ENCODE measurements at places on chromosomes 4 and X.
A peak's percentile ranks its signal among the peaks of the same experiment; 100 is the strongest.

- no peak for DNase-seq
These were observed 515.1 kb upstream of the ZFP42 start for GRCh38 chr4:187480146-187481145.

DNA sequence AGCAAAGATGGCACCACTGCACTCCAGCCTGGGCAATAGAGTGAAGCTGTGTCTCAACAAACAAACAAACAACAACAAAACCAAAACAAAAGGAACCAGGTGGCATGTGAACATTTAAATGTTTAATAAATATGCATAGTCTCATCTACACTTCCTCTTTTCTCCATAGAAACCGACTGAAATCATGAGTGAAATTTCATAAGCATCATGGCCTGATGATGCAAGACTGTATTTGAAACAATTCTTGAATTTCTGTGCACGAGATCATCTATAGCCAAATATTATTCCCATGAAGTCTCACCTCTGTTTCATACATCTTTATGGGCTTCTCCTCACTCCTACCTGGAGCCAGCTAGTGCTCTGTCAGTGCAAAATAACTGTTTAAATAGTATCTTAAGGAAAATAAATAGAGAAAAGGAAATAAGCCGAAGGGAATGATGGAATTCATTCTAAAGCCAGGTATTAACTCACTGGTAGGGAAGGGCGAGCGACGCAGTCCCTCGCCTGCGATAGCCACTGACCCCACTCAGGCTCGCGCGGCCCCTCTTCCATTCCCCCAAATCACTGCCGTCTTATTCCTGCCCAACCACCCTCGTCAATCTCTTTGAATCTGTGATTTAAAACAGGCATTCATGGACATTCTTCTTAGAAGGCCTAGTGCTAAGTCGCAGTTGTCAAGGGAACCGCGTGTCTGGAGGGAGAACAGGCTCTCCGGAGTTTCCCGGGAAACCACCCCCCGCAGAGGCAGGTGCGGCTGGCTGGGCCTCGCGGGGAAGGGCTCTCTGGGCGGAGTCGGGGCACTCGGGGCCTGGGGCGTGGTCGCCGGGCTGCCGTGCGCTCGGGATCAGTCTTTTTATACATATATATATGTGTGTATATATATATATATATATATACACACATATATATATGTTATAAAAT, 52.4 kb upstream of the TRIM2 start:
- no peak for DNase-seq

GRCh38 chr4:120079839-120080520, 13.3 kb upstream of the MAD2L1 start:
- DNase-seq, result no peak

DNA sequence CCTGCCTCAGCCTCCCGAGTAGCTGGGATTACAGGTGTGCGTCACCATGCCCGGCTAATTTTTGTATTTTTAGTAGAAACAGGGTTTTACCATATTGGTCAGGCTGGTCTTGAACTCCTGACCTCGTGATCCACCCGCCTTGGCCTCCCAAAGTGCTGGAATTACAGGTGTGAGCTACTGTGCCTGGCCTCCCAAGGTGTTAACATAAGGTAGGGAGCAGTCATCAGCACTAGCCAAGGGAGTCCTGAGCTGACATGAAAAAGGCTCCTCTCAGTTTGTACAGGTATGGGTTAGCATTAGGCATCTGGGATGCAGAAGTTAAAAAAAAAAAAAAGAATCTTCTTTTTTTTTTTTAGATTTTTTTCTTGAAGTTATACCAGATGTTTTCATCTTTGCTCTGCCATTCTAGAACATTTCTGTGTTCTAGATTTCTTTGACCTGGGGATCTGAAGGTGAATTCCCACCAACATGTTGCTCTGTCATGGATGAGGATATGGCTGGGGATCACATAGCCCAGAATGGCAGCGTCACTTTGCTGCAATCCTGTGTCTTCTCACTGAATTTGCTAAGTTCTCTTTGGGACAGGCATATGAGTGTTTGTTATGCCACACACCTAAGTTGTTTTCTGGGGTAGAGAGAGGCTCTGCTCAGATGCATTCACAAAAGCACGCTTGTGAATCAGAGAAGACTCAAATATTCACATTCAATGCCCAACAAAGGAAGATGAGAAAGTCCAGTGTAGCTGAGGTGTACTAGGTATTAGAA, 24.4 kb upstream of the PLA2G12A start:
- no peak for DNase-seq

DNA sequence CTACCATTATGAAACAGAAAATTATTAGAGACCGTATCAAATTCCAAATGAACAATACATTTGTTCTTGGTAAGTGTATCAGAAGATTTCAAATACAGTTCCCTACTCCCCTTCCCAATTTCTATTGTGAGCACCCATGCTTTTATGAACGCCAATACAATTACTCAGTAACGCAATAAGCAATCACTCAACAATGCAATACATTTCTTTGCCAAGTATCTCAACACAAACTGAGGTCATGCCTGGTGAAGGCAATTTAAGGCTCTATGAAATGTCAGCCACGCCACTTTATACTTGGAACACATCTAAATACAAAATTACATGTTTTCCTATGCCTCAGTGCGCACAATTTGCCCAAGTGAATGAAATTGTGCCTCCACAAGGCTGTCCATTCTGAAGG, 712 bp downstream of the PNPLA4 start:
- no peak for DNase-seq

GRCh38 chrX:82677286-82677685, 830.8 kb upstream of the POU3F4 start:
- no peak for DNase-seq

- DNase-seq, result no peak
These were observed 153.3 kb upstream of the USP9X start for GRCh38 chrX:40931921-40932320.

DNA sequence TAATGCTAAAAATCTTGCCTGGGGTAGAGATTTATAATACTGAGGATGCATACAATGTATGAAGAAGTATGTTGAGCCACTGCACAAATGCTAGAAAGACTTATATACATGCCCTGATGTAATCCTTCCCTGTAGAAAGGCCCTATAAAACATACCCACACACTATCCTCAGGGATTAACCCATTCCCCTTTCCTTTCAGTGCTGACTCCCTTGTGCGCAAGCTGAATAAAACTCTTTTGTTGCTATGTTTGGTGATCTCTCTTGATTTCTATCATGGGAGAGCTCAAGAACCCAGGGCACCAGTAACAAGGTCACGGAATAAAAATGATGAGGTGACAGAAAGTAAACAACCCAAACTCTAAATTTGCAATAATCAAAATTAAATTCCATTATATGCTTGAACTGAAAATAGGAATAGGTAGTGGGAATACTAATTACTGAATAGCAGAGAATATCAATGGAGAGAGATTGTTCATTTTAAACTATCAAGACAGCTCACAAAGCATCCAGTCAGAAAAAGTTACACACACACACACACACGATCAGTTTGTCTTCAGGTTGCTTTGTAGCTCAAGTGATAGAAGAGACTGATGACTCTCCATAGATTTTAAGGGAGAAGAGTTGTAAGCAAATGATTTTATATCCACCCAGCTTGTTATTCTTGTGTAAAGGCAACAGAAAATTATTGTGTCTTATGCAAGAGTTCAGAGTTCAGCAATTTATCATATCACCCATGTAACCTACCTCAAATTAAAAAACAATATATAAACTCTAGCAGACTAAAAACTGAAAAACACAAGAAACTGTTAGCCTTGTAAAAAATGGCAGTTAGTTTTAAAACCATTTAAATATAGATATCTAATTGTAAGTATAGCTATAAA, 14.8 kb downstream of the TIGD2 start:
- DNase-seq, result no peak

DNA sequence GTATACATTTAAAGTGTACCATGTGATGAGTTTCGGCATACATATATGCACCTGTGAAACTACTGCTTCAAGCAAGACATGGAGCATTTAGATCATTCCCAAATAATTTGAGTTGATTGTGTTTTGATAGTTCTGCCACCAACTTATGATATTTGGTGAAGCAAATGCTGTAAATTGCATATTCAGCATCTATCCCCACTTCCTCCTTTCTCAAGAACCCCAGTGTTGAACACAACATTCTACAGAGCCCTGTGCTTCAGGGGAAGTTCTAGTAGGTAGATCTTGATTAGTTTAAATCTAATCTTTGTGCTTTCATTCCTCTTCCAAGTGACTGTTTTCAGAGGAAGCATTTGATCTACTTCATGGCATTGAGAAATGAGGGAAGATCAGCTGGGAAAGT, 5.4 kb upstream of the SHROOM3 start:
- DNase-seq, result no peak

- peak; percentile 76 for DNase-seq
These were observed 545.0 kb downstream of the GBA3 start for GRCh38 chr4:23237771-23238170.

DNA sequence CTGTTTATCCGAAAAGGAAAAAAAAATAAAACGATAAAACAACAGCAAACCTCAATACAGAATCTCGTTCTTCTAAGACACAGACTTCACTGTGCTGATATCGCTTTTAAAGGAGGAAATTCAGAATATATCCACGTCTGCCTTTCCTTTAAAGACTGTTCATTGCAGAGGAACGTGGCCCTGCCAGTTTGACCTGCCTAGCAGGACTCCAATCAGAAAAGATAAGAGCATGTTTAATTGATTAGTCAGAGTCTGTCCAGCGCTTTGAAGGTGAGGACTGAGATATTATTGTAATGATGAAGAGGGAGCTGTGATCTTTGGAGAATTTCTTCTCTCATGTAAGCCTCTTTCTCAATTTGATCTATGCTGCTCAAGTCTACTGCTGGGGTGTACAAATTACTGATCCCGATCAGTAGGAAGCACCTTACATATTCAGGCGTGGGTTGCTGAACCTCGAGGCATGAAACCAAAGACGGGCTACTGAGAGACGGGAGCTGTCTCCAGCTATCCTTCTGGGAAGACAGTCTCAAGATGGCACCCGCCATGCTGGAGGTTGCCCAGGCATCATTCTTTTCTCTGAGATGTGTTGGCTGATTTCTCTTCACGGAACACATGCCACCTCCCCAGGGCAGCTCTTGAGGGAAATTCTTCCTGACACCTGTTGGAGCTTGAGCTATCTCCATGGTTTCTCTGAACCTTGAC, 146.1 kb downstream of the SHOX start:
- DNase-seq, result no peak

DNA sequence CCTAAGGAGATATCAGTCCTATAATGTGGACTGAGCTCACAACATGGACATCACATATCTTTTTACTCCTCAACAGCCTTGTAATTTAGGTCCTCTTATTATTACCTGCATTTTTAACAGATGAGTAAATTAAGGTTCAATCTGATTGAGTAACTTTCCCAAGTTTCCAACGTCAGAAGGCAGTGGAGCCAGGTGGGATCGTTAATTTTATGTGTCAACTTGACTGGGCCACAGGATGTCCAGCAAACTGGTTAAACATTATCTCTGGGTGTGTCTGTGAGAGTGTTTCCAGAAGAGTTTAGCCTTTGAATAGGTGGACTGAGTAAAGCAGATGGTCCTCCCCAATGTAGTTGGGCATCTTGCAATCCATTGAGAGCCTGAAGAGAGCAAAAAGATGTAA, 59.0 kb upstream of the SLIT2 start:
- no peak for DNase-seq

DNA sequence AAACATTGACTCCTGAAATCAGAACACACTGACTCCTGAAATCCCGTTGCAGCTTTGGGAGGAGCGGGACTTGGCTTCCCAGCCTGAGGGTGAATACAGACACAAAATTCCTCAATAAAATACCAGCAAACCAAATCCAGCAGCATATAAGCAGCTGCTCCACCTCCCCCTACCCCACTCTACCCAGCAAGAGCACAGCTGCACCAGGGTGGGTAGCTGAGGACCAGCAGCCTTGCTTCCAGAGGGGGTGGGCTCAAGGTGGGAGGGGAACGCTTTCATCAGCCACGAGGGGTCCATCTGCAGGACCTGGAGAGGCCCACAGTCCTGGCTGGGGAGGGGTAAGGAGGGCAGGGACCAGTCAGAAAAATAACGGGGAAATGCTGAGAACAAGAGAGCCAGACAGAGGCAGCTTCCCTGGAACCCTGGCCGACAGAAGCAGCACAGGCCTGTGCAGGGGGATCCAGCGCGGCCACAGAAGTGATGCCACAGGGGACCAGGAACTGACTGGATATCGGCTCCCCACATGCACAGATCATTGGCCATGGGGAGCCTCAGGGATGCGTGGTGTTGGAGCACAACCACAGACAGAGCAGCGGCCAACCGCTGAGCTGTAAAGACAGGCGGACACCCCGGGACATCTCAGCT, 49.8 kb downstream of the FGFRL1 start:
- no peak for DNase-seq

- no peak for DNase-seq
These were observed 5.1 kb downstream of the SETD7 start for GRCh38 chr4:139550724-139551429.

- no peak for DNase-seq
These were observed 7.5 kb upstream of the CDKL2 start for GRCh38 chr4:75637827-75638226.

GRCh38 chr4:176778063-176778462, 14.7 kb downstream of the VEGFC start:
- DNase-seq, result no peak

DNA sequence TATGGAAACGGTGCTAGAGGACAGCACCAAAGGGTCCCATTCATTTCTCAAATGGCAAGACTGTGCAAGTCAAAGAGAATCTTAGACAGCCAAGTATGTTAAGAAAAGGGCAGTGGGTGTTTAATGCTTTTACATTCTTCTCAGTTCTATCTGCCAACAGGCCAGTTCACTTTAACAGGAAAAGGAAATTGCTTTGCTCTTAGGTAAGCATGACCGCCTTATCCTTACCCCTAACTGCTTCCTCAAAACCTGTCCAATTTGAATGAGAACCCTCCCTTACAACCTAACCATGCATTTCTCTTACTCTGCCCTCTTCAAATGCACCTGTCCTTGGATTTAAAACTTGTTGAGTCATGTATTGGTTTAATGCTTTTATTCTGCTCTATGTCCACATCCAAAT, 44.5 kb upstream of the BLTP1 start:
- no peak for DNase-seq

- DNase-seq, result no peak
These were observed 52.6 kb upstream of the PDHA1 start for GRCh38 chrX:19291086-19291485.

GRCh38 chrX:38538134-38538533, 23.2 kb upstream of the TSPAN7 start:
- DNase-seq, result no peak

GRCh38 chrX:20527041-20527440, 260.3 kb upstream of the RPS6KA3 start:
- DNase-seq, result no peak

DNA sequence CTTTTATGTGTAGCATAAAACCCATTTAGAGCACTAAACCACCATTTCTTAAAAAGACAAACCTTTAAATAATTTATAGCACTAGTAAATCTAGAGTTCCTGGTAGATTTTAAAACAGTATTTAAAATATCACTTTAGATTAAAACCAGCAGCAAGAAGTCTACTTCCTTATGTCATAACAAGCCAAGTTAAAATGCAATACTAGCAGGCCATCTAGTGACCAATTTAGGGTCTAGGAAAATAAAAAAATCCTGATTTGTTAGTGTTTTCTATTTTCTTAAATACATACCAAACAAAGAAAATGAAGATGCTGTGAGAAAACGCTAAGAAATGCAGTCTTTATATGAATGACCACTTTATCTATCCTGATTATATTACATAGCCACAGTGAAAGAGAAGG, 53.9 kb downstream of the PAPSS1 start:
- peak; percentile 25 for DNase-seq

GRCh38 chr4:155408796-155409195, 32.0 kb upstream of the MAP9 start:
- no peak for DNase-seq

GRCh38 chrX:8455557-8455956, 9.1 kb upstream of the VCX3B start:
- no peak for DNase-seq

Measured in foreskin melanocyte (primary cell).